Esophagus (tissue), 2 donors: ENCODE measurements at places on chromosomes 2 and 18. TPM values are rescaled to one million over a fixed set of nuclear protein-coding genes. Genes with fewer than 3 reads are reported as not detected.

Gene WNT10A
- polyA plus RNA-seq, result 13.7 TPM

Gene KIF1A
- 0.06 TPM for polyA plus RNA-seq

Gene ANKRD23
- 5.0 TPM for polyA plus RNA-seq

Gene AGXT
- polyA plus RNA-seq, result not detected

Gene TBC1D8
- 13.3 TPM for polyA plus RNA-seq

Gene LCT
- polyA plus RNA-seq, result not detected

Gene DTYMK
- polyA plus RNA-seq, result 13.7 TPM

Gene EVA1A
- 0.71 TPM for polyA plus RNA-seq

Gene CHRNG
- polyA plus RNA-seq, result not detected

Gene MAP3K19
- polyA plus RNA-seq, result not detected

Gene FHL2
- polyA plus RNA-seq, result 55.5 TPM

Gene BOLL
- not detected for polyA plus RNA-seq

Gene ABCB11
- polyA plus RNA-seq, result 0.04 TPM

Gene TRIM54
- 0.05 TPM for polyA plus RNA-seq

Gene TLX2
- not detected for polyA plus RNA-seq

Gene ALK
- polyA plus RNA-seq, result 0.05 TPM

Gene RIT2
- polyA plus RNA-seq, result not detected

Gene SERPINB13
- 228 TPM for polyA plus RNA-seq

Gene SLC19A3
- 0.14 TPM for polyA plus RNA-seq

Gene GATA6
- 0.35 TPM for polyA plus RNA-seq

Gene SNED1
- polyA plus RNA-seq, result 3.6 TPM

Gene CDH2
- 0.38 TPM for polyA plus RNA-seq

Gene ATL2
- 41.7 TPM for polyA plus RNA-seq

Gene PIGN
- polyA plus RNA-seq, result 13.7 TPM

Gene GPR155
- 1.1 TPM for polyA plus RNA-seq

Gene EML6
- polyA plus RNA-seq, result 0.88 TPM

Gene LONRF2
- 0.51 TPM for polyA plus RNA-seq

Gene SCN2A
- 0.01 TPM for polyA plus RNA-seq

Gene PSMG2
- 76.6 TPM for polyA plus RNA-seq

Gene TEKT4
- 0.10 TPM for polyA plus RNA-seq

Gene DPY30
- 77.2 TPM for polyA plus RNA-seq

Gene CFC1B
- polyA plus RNA-seq, result not detected

Gene CD28
- 0.09 TPM for polyA plus RNA-seq
